Activated CD4-positive, CD25-positive, alpha-beta regulatory T cell (primary cell): ENCODE measurements at places on chromosomes 13 and 19.

- no peak for DNase-seq
These were observed 14.9 kb downstream of the TEX29 start for GRCh38 chr13:111335298-111335697.

DNA sequence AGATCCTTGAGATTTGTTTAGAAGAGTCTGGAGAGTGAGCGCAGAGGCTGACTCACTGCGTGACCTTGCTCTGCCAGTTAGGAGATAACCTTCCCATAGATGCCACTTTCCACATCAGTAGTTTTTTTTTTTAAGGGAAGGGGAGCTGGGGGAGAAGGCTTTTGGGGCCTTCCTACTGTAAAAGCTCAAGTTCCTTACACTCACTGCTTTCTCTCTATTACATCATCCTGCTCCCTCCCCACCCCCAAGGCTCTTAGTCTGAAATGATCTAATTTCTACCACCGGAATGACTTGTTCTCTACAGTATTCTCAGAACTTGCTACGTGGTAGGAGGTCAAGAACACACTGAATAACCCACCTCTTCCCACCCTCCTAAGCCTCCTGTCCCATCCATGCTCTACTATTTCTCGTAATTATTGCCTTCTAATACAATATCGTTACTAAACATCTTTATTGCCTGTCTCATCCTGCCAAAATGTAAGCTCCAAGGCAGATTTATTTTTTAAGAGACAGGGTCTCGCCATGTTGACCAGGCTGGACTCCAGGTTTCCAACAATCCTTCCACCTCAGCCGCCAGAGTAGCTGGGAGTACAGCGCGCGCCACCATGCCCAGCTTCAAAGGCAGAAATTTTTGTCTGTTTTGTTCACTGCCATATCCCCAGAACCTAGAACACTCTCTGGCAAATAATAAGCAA, 1.2 kb downstream of the LONP1 start:
- no peak for DNase-seq

DNA sequence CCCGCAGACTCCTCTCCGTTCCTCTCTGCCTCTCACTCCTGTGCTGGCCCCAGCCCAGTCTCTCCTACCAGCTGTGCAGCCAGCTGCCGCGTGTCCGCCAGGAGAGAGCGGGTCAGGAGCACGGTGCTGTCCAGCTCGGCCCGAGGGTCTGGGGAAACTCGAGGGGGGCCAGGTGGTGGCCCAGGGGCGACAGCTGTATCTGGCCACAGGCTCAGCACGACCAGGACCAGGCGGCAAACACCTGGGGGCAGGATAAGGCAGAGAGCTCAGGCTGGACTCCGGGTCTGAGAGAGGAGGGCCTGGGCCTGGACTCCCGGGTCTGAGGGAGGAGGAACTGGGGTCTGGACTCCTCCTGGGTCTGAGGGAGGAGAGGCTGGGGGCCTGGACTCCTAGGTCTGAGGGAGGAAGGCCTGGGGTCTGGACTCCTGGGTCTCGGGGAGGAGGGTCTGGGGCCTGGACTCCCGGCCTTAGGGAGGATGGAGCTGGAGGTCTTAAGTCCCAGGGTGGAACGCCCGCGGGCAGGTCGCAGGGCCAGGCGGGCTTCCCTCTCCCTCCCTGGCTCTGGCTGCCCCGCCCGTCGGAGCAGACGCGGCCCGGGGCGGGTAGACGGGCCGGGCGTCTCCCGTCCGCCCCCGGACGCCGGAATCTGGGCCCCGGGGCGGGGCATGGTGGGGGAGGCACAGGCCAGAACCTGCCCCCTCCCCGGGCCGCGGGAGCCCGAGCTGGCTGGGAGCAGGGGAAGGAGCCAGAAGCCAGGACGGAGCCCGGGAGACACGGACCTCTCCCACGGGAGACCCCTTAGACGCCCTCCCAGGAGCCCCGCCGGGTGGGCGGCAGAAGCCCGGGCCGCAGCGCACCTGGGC, 1.3 kb downstream of the IL11 start:
- no peak for DNase-seq

DNA sequence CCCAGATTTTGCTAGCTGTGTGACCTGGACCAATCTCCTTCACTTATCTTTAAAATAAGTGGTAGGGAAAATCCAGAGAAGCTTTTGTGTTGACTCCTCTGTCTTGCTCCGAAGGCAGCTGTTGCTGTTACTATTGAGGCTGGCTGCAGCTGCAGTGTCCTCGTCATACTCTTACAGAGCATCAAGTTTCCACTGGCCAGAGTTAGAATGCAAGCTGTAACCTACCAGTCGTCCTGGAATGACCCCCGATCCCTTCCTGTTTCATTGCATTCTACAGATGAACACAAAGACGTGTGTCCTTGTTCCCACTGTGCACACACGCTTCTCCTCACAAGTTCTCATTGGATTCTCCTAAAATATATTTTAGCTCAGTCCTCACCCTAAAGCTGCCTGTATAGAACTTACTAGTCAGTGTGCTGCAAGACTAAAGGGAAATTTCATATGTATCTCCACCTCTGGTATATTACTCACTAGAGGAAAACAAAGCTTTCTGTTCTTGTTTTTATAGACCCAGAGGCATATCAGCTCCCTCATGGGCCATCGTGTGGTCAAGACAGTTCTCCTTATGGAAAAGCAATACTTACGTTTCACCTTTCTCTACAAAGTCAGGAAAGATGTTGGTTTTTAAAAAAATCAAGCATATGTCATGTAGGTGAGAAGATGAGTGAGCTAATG, 589.8 kb downstream of the LMO7 start:
- no peak for DNase-seq

DNA sequence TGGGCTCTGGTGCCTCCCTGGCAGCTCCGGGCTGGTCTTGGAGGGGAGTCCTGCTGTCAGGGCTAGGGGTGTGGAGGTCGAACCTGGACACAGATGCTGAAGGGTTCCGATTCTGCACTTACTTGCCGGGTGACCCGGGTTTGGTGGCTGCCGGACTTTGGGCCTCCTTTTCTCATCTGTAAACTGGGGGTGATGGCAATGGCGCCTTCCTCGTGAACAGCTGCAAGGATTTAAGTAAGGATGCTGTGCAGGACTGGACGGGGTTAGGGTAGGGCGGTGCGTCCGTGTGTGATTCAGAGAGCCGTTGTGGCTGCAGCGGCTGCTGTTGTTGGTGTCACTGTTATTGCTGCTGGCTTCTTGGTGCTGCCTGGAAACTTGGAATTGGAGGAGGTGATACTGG, 2.4 kb downstream of the HPN start:
- no peak for DNase-seq

DNA sequence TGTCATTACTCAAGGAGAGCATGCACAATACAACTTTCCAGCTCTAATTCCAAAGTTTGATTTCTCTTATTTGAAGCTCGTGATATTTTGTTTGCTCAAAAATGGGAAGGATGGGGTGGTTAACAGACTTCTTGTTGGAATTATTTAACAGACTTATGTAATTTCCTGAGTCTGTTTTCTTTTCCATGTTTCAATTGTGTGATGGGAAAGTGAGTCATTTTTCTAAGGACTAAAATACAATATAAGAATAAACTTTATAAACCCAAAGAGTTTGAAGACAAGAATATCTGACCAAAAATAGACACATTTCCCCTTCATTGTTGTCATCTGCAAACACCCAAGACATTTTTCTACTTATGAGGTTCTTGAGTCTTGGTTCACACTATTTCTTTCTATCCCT, 211.8 kb upstream of the SLITRK5 start:
- no peak for DNase-seq
